Fibroblast of lung (primary cell): ENCODE measurements at places on chromosomes 12 and 14.
A peak's percentile ranks its signal among the peaks of the same experiment; 100 is the strongest.

GRCh38 chr12:6548556-6548955, 7.3 kb downstream of the IFFO1 start:
- DNase-seq, result peak; percentile 10

- peak; percentile 55 for DNase-seq
Measured at GRCh38 chr12:2924019-2924418, 33.3 kb downstream of the TULP3 start.

- no peak for DNase-seq
Measured at GRCh38 chr12:278046-278445, 15.4 kb upstream of the SLC6A13 start.

- no peak for DNase-seq
Measured at GRCh38 chr12:113116875-113117274, 18.7 kb downstream of the RASAL1 start.

- DNase-seq, result peak; percentile 36
Measured at GRCh38 chr12:17992002-17992656, 97.9 kb downstream of the RERGL start.

GRCh38 chr14:104431929-104432541, 147.5 kb upstream of the C14orf180 start:
- no peak for DNase-seq

DNA sequence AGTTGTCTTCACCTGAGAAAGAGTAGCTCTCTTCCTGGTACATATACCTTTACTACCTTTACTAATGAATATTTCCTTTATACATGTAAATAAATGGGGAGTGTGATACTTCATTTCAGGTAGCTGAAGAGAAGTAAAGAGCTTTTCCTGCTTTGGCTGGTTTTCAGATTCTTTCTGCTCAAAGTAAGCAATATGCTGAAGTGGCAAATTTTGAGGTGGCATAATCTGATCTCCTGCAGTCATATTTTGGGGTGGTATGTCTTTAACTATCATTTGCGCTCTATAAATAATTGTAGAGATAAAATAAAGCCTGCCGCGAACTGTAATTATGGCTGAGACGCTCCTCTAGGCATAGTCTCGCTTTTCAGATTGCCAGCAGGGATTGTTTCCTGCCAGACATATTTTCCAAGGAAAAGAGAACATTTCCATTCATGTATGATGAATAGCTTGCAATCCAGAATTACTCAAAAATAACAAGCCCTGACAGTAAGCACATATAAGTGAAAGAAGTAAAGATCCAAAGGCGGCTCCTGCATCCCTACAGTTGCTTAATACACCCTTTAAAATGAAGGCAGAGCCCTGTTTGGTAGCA, 200.7 kb downstream of the C12orf50 start:
- no peak for DNase-seq

GRCh38 chr12:75579552-75579951, 68.1 kb upstream of the KRR1 start:
- DNase-seq, result no peak

DNA sequence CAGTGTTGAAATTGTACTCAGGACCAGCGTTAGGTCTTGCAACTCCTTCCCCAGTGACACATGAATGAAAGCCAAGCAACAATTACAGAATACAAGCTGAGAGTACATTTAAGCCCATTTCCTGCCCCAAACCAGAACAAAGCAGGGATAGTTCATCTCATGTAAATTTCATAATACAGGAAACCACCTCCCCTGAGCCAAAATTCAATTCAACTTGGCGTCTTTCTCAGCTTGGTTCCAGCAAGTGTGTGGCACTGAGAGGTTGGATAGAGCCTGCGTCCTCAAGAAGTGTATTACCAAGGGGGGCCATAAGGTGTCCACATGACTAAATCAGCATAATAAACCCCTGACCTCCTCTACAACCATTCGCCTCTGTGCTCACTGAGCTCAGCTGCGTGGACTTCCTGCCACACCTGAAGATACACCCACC, 278.9 kb upstream of the CRY1 start:
- DNase-seq, result no peak

DNA sequence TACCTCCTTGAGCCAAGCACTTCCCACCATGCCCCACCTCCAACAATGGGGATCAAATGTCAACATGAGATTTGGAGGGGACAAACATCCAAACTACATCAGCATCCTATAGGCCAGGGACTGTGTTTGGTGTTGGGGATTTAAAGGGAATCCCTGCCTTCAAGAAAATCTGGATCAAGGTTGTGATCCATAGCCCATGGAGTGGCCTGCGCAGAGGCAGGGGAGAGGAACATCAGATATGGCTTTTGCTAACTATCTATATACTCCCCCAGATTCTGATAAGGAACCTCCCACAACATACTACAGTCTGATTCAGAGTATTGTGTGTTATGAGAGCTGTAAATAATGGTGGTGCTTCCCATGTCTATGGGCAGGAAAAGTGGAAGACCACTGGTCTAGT, 5.1 kb downstream of the KIF5A start:
- no peak for DNase-seq

- DNase-seq, result peak; percentile 89
Measured at GRCh38 chr12:121748571-121749265, 36.2 kb downstream of the TMEM120B start.

DNA sequence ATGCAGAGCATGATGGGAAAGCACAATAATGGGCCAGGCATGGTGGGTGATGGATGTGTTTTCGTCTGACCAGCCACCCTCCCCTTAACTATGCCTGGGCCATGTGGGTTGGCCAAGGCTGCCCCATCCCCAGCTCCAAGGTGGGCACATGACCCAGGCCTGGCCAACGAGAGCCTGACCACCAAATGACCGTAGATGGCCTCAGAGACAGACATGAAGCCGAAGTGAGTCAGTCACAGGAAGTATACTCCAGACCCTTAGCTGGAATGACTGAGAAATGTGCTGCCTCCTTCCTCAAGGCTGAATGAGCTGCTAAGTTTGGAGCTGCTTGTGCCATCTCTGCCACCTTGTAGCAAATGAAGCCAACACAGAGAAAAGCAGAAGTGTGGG, 233.6 kb downstream of the BCL11B start:
- DNase-seq, result peak; percentile 77

DNA sequence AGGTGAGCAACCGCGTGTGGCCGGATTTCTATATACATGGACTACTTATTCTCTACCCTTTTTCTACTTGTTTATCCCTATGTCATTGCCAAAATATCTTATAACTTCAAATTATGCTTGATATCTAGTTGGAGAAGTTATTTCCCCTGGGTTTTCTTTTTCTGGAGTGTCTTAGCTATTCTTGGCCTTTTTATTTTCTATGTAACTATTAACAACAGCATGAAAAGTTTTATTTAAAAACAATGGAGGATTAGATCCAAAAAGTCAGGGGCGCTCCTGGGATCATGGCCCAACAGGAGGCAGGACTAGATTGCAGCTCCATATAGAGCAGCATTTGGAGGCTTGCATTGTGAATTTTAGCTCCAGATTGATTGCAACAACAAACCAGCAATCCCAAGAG, 8.6 kb upstream of the STRAP start:
- no peak for DNase-seq

DNA sequence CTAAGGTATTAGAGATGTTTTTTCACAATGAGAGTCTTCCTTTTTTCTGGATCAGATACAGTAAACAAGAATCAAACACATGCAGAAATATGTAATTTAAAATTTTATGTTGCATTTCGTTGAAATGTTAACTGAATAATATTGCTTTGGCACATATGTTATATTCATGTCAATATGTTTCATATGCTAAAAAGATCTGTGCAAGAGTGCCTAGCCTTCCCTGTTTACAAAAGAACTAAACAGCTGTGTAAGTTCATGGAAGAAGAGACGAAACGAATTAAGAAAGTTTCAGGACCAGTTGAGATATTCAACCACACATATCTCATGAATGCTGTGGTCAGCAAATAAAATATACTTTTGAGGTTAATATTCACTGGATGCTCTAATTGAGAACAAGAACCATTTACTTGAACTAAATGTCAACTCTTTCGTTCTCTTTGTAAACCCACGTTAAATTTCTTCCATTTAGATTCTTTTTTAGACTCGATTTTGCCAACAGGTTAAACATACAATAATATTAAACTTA, 289.5 kb downstream of the FOXG1 start:
- no peak for DNase-seq

DNA sequence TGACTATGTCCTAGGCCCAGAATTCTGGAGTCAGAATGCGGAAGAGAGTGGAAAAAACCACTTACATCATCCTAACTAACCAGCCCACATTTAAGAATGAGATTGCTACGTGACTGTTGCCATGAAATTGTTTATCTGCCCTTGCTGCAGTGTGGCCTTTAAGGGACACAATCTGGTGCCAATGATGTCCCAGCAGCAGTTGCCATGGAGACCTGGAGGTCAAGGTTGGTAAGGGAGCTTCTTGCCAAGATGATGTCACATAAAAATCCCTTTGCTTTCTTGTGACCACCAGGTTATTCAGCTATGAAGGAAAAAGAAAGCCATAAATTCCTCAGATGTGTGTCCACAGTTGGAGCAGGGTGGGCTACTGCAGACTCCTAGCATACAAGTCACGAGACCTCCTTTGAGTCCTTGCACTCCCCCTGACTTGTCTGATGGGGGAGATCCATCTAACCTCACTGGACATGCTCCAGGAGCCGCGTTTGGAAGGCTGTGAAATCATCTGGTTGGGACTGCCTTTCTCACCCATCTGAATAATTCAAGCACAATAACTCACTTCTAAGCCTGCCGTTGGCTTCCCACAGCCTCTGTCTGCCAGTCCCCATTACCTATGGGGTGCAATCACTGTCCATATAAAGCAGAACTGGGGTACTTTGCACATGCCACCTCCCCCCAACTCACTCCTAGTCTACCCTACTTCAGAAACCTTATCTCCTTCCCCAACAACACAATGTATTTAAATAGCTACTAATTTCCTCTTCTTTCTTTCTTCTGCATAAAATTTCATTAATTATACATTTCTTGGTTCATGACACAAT, 165.6 kb downstream of the ZFP36L1 start:
- no peak for DNase-seq

- DNase-seq, result no peak
Measured at GRCh38 chr14:61535032-61535431, 160.3 kb upstream of the HIF1A start.

DNA sequence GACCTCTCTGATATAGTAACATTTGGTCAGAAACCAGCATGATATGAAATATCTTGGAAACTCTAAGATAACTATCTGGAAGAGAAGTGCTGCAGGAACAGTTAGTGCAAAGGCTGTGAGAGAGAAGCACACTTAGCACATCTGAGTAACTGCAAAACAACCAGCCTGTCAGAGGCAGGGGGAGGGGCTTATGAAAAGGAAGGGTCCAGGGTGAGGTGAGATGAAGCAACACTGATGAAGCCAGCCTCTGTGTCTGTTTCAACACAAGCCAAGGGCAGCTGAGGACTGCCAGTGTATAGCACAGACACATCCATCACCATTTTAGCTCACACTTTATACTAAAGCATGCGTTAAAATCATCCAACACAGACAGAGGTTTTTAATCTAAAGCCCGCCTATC, 37.4 kb upstream of the OVCH1 start:
- peak; percentile 65 for DNase-seq

DNA sequence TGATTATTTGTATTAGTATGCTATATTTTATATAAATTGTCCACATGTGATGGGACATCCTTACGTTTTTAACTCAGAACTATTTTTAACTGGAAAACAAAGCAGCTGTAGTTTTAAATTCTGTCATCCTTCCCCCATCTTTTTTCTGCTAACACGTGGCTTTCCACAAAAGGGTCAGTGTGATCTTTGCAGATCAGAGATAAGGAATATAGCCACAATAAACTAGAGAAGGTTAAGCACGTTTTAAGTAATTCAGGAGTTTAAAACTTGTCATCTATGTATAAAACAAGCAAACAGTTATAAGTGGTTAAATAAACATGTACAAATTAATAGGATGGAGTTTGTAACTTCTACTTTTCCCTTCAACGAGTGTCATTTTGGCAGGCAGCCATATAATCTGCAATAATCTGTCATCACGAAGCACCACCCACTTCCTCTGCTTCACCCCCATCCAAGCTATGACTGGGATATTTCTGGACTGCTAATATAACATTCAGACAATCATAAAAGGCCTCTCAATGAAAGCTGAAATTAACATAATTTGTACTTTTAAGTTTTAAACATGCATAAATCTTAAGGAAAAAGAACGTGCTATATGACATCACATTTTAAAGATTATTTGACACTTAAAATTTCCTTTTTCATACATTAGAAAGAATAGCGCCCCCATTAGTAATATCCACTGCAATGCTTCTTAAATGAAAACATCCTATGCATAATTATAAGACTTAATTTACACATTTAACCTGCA, 15.3 kb downstream of the TAOK3 start:
- DNase-seq, result peak; percentile 64

- no peak for DNase-seq
Measured at GRCh38 chr12:123390498-123391426, 6.8 kb downstream of the KMT5A start.

GRCh38 chr12:54051874-54052437, 1.7 kb upstream of the HOXC4 start:
- DNase-seq, result no peak

- DNase-seq, result no peak
Measured at GRCh38 chr12:108198043-108198442, 69.0 kb downstream of the WSCD2 start.

DNA sequence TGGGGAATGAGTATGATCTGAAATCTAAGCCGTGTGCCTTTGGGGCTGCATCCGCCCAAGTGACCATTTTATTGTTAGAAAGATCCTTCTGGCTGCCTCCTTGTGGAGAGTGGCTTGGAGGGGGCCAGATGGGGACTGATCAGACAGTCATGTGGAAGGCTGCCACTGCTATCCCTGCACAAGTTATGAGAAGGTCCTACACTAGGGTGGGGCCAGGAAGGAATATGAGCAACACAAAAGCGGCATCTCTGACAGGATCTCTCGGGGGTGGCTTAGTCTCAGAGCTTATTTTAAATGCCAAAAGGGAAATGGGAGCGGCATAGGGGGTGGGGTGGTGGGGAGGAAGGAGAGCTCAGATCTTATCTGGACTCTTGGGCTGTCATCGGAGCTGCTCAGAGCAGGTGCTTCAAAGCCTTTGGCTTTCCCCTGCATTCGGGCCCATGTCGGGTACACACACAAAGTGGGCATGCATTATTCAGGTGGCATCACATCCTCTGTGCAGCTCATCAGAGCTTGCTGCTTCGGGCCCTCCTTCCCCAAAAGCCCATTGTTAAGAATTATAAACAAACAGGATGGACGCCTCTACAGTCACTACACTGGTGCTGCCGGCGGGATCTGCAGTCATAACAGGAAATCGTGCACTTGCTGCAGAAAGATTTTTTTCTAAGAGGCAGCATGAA, 805.4 kb downstream of the VRK1 start:
- no peak for DNase-seq
